Lung (tissue), 17 donors: ENCODE measurements at places on chromosomes 1 and 21. TPM values are rescaled to one million over a fixed set of nuclear protein-coding genes. Genes with fewer than 3 reads are reported as not detected.

GRCh38 chr1:201504799-201505502 is 2.0 kb downstream of the CSRP1 start:
- peak; percentile 50 for DNase-seq

Gene MAGOH
- 34.1 TPM for total RNA-seq

Gene PGLYRP4
- total RNA-seq, result 3.1 TPM

Gene IFNLR1
- 9.0 TPM for total RNA-seq

Gene GPR153
- 17.0 TPM for total RNA-seq

DNA sequence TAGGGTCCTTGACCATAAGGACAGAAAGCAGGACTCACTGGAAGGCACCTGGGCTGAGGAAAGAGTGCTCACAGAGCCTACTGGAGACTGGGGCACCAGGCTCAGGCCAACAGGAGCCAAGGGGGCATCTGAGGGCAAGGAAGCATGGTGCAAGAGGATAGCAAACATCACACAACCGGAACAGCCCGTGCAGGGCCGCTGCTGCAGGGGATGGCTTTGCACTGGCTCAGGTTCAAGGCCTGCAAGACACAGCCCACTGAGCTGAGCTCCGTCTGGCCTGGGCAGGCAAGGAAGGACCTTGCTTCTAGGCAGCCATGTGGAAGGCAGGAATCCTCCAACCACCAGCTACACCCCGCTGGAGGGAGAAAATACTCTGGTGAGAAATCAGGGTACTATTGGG is 59.8 kb upstream of the KIF26B start:
- DNase-seq, result no peak
